ENCODE measurements at places on chromosomes 1 and 21. TPM values are rescaled to one million over a fixed set of nuclear protein-coding genes. Genes with fewer than 3 reads are reported as not detected.

DNA sequence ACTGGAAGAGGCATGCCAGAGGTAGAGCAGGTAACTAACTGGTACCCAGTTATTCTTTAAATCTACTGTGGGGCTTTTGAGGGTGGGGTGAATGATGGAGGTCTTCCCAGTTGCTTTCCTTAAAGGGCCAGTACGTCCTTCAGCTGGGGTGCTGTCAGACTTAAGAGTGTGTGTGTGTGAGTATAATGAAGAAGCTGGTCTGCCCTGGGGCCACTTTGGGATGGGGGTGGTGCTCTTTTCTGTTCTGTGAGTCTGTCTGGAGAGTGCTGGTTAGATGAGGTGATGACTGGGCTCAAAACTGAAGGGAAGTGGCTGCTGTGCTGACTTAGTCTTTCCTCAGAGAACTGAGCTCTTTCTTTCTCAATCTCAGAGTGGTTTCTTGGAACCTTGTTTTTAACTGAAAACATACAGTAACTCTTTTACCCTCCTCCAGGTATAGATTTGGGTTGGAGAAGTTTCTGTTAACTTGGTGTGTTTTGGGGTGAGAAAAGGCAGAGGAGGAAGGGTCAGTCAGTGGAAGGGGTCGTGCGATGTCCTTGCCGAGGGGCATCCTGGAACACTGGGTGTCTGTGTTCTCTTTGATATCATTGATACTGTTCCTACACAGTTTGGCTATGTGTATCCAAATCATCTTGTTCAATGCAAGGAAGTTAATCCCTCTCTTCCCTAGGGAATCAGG, 746 bp downstream of the MACF1 start:
- H3K4me3 ChIP-seq: no peak overlapping the region
- no peaks in the 10 kb centered on the region for H3K27me3 ChIP-seq

- H3K27me3 ChIP-seq: no peaks in the 10 kb centered on the region
- no peak overlapping the region for H3K4me3 ChIP-seq
Measured at GRCh38 chr1:36349241-36349671, 25.8 kb upstream of the EVA1B start.

Gene AMY2A
- total RNA-seq: not detected

GRCh38 chr1:225917536-225917935, 6.5 kb downstream of the PYCR2 start:
- DNase-seq: no peak
- peaks cover 9% of the 10 kb centered on the region for H3K36me3 ChIP-seq
- no peak overlapping the region for H3K27ac ChIP-seq
- no peak overlapping the region for H3K4me3 ChIP-seq
- H3K4me1 ChIP-seq: peaks cover 2% of the 10 kb centered on the region
- H3K27me3 ChIP-seq: no peaks in the 10 kb centered on the region

- H3K4me1 ChIP-seq: no peaks in the 10 kb centered on the region
- H3K27me3 ChIP-seq: no peaks in the 10 kb centered on the region
- H3K27ac ChIP-seq: no peak overlapping the region
- H3K4me3 ChIP-seq: no peak overlapping the region
Measured at GRCh38 chr1:161987303-161987702, 36.4 kb downstream of the OLFML2B start.

Gene ELAVL4
- total RNA-seq: 0.89 TPM

Gene LCE1B
- not detected for total RNA-seq

- DNase-seq: no peak
- no peaks in the 10 kb centered on the region for H3K4me1 ChIP-seq
- no peak overlapping the region for H3K4me3 ChIP-seq
- no peak overlapping the region for H3K27ac ChIP-seq
- H3K27me3 ChIP-seq: no peaks in the 10 kb centered on the region
Measured at GRCh38 chr1:208929575-208929974, 653.9 kb upstream of the CAMK1G start.

GRCh38 chr1:74334147-74334546, 99.0 kb downstream of the TNNI3K start:
- no peaks in the 10 kb centered on the region for H3K27me3 ChIP-seq
- H3K36me3 ChIP-seq: no peaks in the 10 kb centered on the region
- no peak overlapping the region for H3K27ac ChIP-seq
- DNase-seq: no peak
- no peaks in the 10 kb centered on the region for H3K4me1 ChIP-seq

- no peaks in the 10 kb centered on the region for H3K4me1 ChIP-seq
- H3K36me3 ChIP-seq: no peaks in the 10 kb centered on the region
- H3K27me3 ChIP-seq: no peaks in the 10 kb centered on the region
- no peak overlapping the region for H3K4me3 ChIP-seq
- DNase-seq: no peak
- H3K27ac ChIP-seq: no peak overlapping the region
Measured at GRCh38 chr1:153852170-153852569, 70.6 kb downstream of the GATAD2B start.

- H3K36me3 ChIP-seq: no peaks in the 10 kb centered on the region
- H3K27ac ChIP-seq: no peak overlapping the region
- DNase-seq: no peak
- no peaks in the 10 kb centered on the region for H3K4me1 ChIP-seq
- no peak overlapping the region for H3K4me3 ChIP-seq
- H3K27me3 ChIP-seq: no peaks in the 10 kb centered on the region
Measured at GRCh38 chr1:59617434-59617833, 197.3 kb upstream of the HOOK1 start.

Gene LRRN2
- 2.5 TPM for total RNA-seq

Gene ICOSLG
- total RNA-seq: 6.7 TPM

DNA sequence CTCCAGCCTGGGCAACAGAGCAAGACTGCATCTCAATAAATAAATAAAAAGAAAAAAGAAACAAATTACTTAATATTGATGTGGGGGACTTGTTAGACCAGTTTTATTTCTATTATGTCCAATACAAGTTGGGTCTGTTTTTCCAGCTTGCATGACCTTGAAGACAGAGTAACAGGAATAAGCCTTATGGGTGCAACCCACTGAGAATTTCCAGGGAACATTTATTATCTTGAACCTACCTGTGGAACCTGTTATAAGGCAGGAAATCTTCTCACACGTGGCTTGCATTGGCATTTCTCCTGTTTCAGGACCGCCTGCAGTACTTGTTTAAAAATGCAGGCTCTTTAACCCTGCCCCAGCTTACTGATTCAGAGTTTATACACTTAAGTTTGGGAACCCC, 64.0 kb downstream of the ZBTB17 start:
- H3K36me3 ChIP-seq: peaks cover 37% of the 10 kb centered on the region
- DNase-seq: no peak
- no peaks in the 10 kb centered on the region for H3K27me3 ChIP-seq

Gene RAB25
- 34.8 TPM for total RNA-seq

Gene TTC13
- 7.1 TPM for total RNA-seq

DNA sequence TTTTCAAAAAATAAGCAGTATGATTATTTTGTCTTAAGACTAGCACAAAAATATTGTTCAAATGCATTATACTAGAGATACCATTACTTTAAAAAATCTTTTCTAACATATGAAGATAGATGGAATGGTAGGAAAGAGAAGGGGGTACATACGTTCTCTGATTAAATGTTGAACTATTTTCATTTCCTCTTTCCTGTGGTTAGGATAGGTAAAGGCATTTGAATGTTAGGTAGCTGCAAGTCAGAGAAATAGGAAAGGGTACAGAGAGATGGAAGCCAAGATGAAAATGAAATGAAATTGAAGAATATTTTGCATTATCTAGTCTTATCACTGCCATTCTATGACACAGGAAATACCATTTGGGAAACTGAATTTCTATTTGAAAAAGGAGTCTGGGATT, 28.3 kb downstream of the TLCD4 start:
- H3K27ac ChIP-seq: no peak overlapping the region
- H3K36me3 ChIP-seq: no peaks in the 10 kb centered on the region
- H3K4me1 ChIP-seq: no peaks in the 10 kb centered on the region

DNA sequence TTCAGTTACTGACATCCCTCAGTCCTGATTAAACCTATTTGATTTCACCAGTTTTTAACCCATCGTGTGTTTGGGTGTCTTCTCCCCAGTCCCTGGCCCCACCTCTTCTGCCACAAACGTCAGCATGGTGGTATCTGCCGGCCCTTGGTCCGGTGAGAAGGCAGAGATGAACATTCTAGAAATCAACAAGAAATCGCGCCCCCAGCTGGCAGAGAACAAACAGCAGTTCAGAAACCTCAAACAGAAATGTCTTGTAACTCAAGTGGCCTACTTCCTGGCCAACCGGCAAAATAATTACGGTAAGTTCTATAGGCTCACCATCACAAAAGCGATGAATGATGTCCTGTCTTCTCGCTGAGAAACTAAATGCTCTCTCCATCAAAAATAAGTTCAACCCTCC, 28.7 kb downstream of the NBPF3 start:
- H3K27me3 ChIP-seq: no peaks in the 10 kb centered on the region
- no peak overlapping the region for H3K4me3 ChIP-seq
- H3K27ac ChIP-seq: no peak overlapping the region
- peak; percentile 80 for DNase-seq
- H3K4me1 ChIP-seq: peaks cover 5% of the 10 kb centered on the region
- H3K36me3 ChIP-seq: no peaks in the 10 kb centered on the region

GRCh38 chr1:68271596-68271995, 39.3 kb upstream of the WLS start:
- no peak for DNase-seq
- no peaks in the 10 kb centered on the region for H3K4me1 ChIP-seq
- no peak overlapping the region for H3K4me3 ChIP-seq
- H3K36me3 ChIP-seq: no peaks in the 10 kb centered on the region

DNA sequence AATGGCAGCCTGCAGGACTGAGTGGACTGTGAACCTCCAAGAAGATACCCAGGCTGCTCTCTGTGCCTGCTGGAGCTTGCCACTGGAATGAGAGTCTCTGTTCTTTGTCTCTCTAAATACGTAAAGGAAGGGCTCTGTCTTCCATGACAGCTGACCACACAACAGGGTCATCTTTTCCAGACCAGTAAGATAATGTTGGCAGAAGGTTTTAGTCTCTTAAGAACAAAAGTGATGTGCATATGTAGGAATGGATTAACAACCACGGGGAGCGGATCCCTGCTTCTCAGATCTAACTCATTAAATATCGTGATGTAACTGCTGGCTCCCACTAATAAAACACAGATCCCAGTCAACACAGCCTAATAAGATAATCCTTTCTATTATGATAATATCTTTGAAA, 67.5 kb downstream of the MAP10 start:
- no peak overlapping the region for H3K4me3 ChIP-seq
- H3K4me1 ChIP-seq: no peaks in the 10 kb centered on the region
- no peak overlapping the region for H3K27ac ChIP-seq
- no peak for DNase-seq

Gene C1orf115
- total RNA-seq: 6.4 TPM

Gene FAM177B
- total RNA-seq: not detected

- H3K27ac ChIP-seq: no peak overlapping the region
- peaks cover 16% of the 10 kb centered on the region for H3K4me1 ChIP-seq
- no peak overlapping the region for H3K4me3 ChIP-seq
Measured at GRCh38 chr1:152050886-152051675, 14.3 kb upstream of the S100A11 start.

Gene PIGK
- 23.2 TPM for total RNA-seq

Gene KRTAP19-3
- not detected for total RNA-seq

GRCh38 chr21:28410256-28410655, 582.4 kb downstream of the LTN1 start:
- no peaks in the 10 kb centered on the region for H3K36me3 ChIP-seq
- no peaks in the 10 kb centered on the region for H3K4me1 ChIP-seq
- H3K27me3 ChIP-seq: no peaks in the 10 kb centered on the region
- no peak overlapping the region for H3K4me3 ChIP-seq
- DNase-seq: no peak

Gene MIS18A
- 53.0 TPM for total RNA-seq

DNA sequence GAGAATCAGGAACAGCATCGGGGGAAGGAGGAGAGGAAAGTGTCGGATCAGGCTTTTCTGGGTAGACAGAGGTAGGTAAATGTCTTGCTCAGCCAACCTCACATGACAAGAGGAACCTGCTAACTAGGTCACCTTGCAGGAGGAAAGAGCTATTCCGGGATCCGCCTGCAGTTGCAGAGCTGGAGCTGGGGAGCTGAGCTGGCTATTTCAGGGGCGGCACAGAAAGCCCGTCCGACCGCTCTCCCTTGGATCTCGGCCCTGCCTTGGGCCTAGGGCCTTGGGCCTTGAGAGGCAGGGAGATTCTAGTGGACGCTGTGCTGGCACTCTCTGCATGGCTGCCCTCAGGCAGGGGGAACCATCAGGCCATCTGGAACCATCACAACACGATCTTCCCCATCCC, 56.5 kb upstream of the CTPS1 start:
- H3K27me3 ChIP-seq: no peaks in the 10 kb centered on the region
- DNase-seq: no peak
- no peak overlapping the region for H3K4me3 ChIP-seq
- 0 out of 2 replicates have a peak, but pooled peaks cover 5% of the 10 kb centered on the region for H3K4me1 ChIP-seq
- H3K36me3 ChIP-seq: no peaks in the 10 kb centered on the region

GRCh38 chr1:118335331-118335732, 150.3 kb upstream of the SPAG17 start:
- H3K36me3 ChIP-seq: no peaks in the 10 kb centered on the region
- no peaks in the 10 kb centered on the region for H3K4me1 ChIP-seq
- H3K27ac ChIP-seq: no peak overlapping the region
- DNase-seq: no peak
- H3K4me3 ChIP-seq: no peak overlapping the region

- no peak overlapping the region for H3K4me3 ChIP-seq
- H3K27ac ChIP-seq: no peak overlapping the region
- H3K4me1 ChIP-seq: no peaks in the 10 kb centered on the region
- no peak for DNase-seq
Measured at GRCh38 chr1:155884031-155884960, 24.9 kb downstream of the SYT11 start.

GRCh38 chr1:199122532-199123311, 483.9 kb downstream of the PTPRC start:
- no peak overlapping the region for H3K27ac ChIP-seq
- no peaks in the 10 kb centered on the region for H3K4me1 ChIP-seq
- H3K36me3 ChIP-seq: no peaks in the 10 kb centered on the region
- H3K27me3 ChIP-seq: no peaks in the 10 kb centered on the region
- DNase-seq: no peak

Gene LAMC1
- total RNA-seq: 90.3 TPM

DNA sequence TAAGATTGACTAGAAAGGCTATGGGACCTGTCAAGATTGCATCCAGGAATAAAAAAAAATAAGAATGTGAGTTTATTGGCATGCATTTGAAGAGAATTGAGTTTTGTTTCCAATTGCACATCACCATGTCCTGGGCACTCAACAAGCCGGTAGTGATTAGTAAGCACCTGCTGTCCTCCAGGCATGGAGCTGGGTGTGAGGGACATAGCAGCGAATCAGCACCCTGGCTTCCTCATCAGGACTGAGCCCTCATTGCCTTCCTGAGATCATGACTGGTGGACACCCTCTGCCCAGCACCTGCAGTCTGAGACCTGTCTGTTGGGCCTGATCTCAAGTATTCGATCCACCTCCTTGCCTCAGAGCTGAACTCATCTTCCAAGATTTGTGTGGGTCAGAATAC, 26.8 kb downstream of the S100A6 start:
- H3K4me1 ChIP-seq: no peaks in the 10 kb centered on the region
- no peak overlapping the region for H3K4me3 ChIP-seq
- H3K27me3 ChIP-seq: no peaks in the 10 kb centered on the region

DNA sequence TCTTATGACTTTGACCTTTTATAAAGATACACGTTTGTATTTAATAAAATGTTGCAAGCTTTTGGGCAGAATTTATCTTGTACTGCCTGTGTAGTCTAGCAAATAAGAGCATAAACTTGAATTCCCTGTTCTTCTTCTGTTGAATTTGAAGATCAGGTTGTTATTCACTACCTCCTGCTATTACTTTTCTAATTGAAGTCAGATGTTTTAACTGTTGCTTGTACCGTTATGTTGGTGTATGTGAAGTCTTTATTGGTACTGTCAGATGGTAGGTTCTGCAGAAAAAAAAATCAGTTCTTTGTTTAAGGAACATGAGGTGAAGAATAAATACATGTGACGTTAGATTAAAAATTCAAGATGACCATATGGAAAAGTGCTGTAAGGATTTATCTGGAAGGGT, 69.1 kb downstream of the DYRK1A start:
- no peaks in the 10 kb centered on the region for H3K36me3 ChIP-seq
- H3K4me3 ChIP-seq: peak overlapping the region; percentile 32
- no peak for DNase-seq
- peaks cover 9% of the 10 kb centered on the region for H3K4me1 ChIP-seq
